AML-193 (cell line): ENCODE measurements at places on chromosomes 16 and 17.

- no peak for DNase-seq
These were observed 1349.4 kb downstream of the CDH8 start for GRCh38 chr16:60686824-60687223.

- DNase-seq: no peak
These were observed 5.1 kb downstream of the SNN start for GRCh38 chr16:11673091-11674000.

DNA sequence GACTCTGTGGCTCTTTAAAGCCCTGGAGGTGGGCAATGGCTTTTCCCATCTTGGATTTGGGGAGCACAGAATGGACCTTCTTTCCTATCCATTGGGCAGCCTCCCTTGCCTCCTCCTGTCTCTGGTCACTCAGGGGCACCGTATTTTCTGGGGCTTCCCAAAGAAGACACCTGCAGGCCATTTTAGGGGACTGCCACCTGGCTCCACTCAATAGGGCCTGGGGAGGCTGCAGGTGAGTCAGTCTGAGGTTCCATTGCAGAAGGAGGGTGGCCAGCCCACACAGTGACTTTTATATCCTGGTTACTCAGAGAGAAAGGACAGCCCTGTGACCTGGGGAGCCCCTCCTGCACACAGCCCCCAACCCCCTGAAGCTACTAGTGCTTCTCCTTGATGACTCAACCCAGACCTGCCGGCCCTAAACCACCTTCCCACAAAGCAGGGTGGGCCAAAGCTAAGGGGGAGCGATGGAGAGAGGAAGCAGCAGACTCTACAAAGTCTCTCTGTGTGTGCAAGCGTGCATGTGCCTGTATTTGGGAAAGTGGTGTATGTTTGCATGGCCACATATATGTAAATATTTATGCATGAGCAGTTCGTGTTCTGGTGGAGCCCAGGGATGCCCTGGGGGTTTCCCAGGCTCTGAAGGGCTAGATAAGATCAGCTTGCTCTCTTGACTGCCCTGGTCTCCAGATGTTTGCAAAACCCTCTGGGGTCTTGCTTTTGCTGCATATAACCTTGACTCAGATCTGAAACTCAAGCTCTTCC is 5.0 kb downstream of the CX3CL1 start:
- no peak for DNase-seq

DNA sequence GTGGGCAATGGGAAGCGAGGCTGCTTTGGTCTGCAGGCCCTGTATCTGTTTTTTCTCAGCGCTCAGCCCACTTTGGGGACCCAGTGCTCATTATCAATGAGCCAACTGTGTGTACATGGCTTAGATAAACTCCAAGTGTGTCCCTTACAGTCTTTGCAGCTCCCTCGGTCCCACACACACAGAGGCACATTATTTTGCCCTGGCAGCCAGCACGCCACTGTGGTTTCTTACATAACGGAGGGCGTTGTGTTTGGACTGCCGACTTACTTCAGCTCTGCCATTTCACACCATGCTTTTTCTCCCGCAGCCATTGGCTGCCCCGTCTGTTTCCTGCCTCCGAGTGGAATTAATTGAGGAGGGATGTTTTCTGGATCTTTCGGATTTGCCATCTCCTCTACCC is 56.5 kb upstream of the CLEC18A start:
- DNase-seq: no peak

DNA sequence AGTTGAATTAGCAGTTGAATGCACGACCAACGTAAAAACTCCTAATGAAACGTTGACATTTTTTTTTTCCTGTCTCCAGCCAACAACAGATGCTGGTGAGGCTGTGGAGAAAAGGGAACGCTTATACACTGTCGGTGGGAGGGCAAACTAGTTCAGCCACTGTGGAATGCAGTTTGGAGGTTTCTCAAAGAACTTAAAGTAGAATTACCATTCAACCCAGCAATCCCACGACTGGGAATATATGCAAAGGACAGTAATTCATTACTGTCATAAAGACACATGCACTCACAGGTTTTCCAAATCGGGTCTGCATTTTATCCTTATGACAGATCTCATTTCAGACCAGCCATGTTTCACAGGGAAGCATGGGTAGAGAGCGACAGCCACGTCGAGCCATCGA is 3.5 kb upstream of the WFDC1 start:
- DNase-seq: no peak
